Hepatic stellate cell (primary cell): ENCODE measurements at places on chromosomes 3 and 15.

DNA sequence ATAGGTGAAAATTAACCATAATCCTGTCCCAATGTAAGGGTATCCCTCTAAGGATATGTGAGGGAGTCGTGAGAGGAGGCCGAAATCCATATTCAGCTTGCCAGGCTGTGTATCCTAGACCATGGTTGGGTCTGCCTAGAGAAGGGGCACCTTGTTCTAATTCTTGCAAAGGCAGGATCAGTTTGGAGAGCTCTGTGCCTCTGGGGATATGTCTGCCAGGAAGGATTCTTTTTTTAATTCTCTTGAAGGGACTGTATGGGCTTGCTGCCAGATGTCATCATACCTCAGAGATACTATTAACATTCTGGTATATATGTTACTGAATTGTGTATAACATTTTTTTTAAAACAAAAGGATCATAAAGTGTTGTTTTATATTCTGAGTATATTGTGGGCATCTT, 2.4 kb downstream of the ATP1B3 start:
- no peak for DNase-seq

DNA sequence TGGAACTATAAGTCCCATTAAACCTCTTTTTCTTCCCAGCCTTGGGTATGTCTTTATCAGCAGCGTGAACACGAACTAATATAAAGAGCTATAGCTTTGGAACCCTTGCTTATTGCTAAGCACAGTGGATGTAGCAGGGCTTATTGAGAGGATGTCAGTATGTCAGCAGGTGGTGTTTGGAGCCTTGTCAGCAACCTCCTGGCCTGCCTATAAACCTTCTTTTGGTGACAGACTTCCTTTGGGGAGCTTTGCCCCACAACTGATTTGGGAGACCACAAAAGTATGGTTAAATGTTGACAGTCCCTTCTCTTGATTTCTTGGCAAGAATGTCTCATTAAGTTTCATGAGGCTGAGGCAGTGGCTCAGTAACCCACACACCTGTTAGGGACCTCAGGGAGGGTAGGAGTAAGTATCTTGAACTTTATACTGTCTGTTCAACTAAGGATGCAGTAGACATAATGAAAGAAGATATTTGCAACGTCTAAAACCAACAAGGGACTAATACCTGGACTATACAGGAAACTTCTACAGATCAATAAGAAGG, 14.8 kb downstream of the CCNDBP1 start:
- DNase-seq: no peak

DNA sequence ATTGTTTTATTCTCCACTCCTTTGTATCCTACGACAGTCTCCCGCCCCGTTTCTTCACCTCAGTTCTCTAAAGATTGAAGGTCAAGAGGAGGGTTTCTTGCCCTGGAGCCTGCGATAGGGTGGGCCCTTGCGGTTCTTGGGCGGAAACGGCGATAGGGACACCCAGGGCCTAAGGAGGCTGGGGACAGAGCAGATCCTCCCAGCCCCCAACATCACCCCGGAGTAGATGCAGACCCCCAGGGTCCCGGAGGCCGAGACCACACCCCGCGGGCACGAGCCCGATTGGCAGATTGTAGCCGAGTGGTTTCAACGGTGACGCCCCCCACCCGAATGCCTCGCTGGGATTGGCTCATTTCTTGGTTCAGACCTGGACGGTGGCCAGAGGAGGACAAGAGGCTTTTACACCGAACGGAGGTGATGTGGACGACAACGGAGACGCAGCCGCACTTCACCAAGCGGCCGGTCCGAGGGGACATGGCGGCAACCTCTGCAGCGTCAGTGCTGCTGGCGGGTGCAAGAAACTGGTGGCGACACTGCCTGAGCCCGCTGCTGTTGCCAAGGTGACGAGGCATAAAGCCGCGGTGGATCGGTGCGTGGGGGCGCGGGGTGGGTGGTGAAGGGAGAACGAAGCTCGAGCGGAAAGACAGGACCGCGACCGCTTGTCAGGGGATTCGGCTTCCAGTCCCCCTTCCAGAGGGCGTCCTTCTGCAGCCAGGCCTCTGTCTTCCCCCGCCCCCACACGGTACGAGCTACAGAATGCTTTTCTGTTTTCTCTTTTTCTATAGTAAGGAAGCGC, 19.0 kb upstream of the MCF2L2 start:
- DNase-seq: peak; percentile 83

- DNase-seq: no peak
These were observed 9.3 kb upstream of the SLC28A1 start for GRCh38 chr15:84874981-84875699.

DNA sequence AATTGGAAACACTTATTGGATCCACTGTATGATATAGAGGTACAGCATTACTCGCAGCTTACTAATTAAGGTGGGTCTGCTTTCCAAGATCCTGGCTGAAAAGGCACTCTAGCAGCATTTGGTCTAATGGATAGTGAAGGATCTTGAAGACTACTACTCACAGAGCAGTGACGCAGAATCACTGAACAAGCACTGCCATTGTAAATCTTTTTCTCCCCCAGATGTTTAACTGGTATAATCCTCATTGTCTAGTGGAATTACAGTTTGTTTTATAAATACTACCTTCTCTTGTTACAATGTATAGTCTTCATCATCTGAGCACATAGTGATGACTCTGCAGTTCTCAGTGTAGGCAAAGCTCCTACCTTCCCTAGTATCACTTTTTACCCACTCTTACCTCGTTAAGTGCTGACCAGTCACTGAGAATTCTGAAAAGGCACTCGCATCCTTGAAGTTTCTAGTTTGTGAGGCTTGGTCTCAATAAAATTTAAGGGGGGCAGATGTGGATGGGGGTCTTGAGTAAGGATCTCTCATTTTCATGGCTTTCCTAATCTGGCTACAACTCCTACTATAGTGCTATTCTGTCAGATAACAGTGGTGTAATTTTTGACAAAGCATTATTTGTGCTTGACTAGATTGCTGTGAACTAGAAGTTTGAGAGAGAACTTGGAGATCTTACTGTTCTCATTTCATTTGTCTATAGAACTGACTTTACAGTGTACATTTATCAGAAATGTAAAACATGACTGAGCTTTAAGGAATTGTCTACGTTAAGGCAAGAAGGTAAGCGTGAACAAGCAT, 23.2 kb downstream of the MAPK6 start:
- DNase-seq: no peak

- DNase-seq: peak; percentile 77
These were observed 1.4 kb upstream of the RASL12 start for GRCh38 chr15:65069179-65069578.

GRCh38 chr3:67083277-67083676, 85.2 kb downstream of the KBTBD8 start:
- peak; percentile 9 for DNase-seq

GRCh38 chr3:46092702-46093080, 65.4 kb upstream of the XCR1 start:
- DNase-seq: no peak

DNA sequence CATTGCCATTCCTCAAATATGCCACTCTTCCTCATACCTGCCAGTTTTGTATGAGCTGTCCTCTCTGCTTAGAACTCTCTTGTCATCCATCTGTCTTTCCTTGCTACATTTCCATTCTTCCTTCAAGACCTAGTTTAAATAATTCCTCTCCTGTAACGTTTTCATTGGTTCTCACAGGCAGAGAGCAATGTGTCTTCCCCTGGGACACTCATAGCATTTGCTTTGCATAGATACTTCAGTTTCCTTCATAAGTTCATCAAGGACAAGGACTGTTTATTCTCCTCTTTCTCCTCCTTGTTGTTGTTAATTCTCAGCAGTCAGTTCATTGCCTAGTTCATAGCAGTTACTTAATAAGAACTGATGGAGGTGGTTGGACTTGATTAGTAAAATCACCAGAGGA, 10.5 kb downstream of the NR2C2 start:
- no peak for DNase-seq

DNA sequence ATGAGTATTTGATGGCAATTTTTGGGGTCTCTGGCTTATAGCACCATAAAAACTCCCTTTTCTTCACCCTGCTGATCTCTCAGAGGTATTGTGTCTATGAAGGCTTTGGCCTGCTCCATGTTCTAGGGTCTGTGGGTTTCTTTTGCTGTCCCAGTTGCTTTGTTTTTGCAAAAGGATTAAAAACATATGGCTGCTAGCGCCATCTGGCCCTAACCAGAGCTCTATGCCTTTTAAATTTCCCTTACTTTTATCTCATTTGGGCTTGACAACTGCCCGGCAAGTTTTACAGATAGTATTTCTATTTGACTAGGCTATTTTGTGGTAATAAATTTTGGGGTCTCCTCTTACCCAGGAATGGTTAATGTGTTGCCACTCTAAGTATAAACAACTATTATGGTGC, 6.4 kb upstream of the GHRL start:
- no peak for DNase-seq

DNA sequence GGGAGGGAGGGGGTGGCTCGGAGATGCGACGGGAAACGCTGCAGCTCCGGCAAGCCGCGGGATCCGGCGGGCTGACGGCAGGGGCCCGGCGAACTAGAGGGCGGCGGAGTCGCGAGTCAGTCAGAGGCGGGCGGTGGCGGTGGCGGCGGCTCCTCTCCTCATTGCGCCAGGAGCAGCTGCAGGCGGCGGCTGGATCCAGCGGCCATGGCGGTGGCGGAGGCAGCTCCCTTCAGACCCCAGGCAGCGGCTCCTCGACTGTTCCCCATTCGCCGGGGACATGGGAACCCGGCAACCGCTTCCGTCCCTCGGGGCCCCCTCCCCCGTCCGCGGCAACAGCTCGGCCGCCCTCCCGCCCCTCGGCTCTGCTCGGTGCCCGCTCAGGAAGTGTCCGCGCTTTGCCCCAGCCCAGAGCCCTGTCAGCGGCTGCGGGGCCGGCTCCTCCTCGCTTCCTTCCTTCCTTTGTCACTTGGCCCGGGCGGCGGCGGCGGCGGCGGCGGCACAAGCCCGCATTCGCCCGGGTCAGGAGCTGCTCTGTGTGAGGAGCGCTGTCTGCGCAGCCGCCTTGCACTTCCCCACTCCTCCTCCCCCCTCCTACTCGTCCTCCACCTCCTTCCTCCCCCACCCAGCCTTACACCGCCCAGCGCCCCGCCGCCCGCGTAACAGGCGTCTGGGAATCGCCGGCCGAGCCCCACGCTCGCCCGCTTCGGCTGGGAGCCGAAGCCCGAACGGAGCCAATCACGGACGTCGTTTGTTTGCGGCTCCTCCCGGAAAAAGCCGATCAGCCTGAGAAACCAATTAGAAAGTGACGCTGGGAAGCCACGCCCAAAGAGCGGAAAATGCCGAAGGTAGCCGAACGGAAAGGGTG, at the start of gene GSK3B:
Gene GSK3B, minus strand, starts transcription at position 537 of the 865 bp plus-strand sequence. CDS start 1,013 bp downstream, outside the sequence.
- DNase-seq: peak; percentile 50

DNA sequence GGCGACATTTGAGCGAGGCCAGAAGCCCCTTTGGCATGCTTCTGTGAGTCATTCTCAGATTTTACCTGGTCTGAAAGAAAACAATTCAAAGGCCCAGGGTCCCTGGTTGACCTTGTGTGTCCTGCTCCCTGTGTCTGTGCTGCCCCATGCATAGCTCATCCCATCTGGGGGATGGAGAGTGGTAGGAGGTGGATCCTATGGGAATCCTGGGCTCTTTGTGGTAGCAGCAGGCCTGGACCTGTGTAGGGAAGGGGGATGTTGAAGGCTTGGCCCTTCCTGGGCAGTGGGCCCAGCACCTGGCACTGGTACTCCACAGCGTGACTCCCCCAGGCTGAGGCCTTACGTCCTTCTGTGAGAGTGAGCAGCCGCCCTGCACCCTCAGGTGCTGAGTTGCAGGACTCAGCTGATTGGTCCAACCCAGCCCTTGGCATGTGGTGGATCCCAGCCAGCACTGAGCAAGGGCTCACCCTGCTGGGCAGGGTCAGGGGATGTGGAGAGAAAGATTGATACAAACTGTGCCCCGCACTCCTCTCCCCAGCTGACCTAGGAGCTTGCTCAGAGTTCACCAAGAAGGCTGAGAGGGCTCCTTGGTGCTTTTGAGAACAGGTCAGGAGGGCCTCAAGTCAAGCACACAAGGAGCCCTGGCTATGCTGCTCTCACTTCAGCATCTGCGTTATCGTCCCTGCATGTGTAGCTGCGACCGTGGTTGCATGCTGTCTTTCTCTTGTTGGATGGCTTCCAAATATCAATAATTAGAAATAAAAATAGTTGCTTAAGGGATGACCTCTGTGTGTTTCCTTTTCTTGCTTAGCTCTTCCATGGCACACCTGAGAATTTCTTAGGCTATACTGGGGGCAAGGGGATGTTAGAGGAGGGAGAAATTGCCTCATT, 21.4 kb upstream of the JMJD7 start:
- no peak for DNase-seq

GRCh38 chr3:185282696-185283373, 29.0 kb upstream of the EHHADH start:
- peak; percentile 94 for DNase-seq

- no peak for DNase-seq
These were observed 2.1 kb upstream of the CHL1 start for GRCh38 chr3:194421-194820.

DNA sequence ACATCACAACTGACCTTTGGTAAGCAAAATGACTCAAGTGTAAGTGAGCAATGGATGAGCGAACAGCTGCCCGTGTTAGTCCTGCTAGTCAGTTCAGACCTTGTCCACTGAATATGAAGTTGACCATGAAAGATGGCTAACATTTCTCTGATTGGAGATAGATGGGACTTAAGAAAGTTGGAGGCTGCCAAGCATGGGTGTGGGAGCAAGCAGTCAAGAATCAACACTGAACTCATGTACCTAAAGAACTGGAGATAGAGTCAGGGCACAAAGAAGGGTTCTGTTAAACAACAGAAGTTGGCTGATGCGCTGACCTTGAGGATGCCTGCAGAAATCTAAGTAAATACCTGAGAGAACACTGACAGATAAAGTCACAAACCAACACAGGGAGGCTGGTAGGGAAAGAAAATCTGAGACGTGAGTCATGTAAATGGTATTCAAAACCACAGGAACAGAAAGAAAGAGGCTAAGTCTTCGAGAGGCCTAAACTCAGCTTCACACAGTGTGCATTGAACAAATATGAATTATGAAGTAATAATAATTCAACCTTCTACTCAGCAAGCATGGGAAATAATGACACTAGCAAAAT, 30.7 kb upstream of the ANPEP start:
- DNase-seq: peak; percentile 64

GRCh38 chr15:23467110-23467600, 20.1 kb upstream of the GOLGA6L2 start:
- DNase-seq: peak; percentile 28

GRCh38 chr3:60847791-60848190, 403.5 kb downstream of the FHIT start:
- no peak for DNase-seq

DNA sequence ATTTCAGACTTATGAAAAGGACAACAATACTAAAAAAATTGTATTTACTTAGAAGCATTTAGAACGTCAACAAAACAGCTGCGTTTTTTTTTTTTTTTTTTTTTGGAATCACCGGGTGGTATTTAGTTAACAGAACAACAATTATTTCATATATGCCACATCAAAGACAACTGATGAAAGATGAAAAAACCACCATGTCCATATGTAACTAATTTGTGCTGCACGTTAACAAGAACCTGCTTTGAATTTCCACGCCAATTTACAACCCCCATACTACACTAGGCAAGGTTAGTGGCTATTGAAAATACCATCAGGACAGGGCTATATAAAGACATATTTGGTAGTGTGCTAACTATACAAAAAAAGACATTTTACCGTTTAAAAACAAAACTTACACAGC, 189.3 kb upstream of the ROBO1 start:
- no peak for DNase-seq
